ENCODE measurements at places on chromosomes 11 and 22.

- peak; percentile 81 for DNase-seq
These were observed 4.4 kb downstream of the SLC2A11 start for GRCh38 chr22:23862103-23862502.

DNA sequence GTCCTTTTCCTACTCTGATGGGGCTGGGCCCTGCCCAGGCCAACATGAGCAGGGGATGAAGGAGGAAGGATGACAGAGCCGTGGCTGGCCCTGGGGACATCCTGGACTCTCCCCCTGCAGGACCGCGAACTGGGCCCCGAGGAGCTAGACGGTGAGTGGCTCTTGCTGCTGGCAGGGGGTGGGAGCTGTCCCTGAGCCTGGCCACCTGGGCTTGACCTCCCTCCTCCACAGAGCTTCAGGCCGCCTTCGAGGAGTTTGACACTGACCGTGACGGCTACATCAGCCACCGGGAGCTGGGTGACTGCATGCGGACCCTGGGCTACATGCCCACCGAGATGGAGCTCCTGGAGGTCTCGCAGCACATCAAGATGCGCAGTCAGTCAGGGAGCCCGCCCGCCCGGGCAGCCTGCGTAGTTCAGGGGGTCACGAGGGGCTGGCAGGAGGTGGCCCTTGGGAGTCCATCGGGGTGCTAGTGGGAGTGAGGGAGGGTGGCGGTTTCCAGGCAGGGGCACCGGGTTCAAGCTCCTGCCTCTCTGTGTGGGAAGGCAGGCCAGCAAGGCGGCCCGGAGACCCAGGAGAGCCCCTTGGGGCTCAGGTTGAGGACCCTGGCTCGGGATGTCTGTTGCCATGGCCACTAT is 1.0 kb downstream of the CABP4 start:
- no peak for DNase-seq

DNA sequence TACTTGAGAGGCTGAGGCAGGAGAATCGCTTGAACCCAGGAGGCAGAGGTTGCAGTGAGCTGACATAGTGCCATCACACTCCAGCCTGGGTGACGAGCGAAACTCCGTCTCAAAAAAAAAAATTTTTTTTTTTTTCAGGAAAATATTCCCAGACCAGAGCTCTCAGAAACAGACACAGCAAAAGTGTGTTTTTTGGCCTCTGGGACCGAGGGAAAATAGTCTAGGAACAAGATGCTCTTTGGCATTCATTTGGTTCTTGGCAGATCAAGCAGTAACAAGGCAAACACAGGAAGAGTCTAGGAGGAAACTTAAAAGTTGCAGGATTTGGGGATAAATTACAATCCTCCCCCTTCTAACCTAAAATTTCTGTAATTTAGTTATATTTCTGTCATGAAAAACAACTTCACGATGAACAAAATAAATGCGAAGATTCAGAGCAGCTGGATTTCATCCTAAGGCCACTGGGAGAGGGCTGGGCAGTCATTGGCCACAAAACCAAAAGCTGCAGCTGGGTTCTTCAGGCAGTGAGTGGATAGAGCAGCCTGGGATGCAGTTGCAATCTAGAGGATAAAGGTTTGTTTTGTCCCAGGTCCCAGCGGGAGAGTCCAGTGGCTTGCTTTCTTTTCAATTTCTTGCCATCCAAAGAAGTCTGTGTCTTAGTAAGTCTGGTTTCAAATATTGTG is 19.7 kb downstream of the ATG16L2 start:
- no peak for DNase-seq

DNA sequence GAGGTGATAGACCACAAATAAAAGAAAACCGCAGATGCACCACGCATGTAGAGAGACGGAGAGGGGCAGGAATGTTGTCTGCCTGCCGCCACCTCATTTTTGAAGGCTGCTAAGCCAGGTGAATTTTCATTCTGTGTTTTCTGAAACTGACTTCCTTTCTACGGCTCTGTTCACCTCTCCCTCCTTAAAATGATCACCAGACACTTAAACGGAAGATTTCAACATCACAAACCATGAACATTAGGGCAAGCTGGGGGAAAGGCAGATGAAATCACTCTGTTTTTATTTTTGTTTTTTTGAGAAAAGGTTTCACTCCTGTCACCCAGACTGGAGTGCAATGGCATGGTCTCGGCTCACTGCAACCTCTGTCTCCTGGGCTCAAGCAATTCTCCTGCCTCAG is 232.4 kb downstream of the MIAT start:
- DNase-seq: no peak

DNA sequence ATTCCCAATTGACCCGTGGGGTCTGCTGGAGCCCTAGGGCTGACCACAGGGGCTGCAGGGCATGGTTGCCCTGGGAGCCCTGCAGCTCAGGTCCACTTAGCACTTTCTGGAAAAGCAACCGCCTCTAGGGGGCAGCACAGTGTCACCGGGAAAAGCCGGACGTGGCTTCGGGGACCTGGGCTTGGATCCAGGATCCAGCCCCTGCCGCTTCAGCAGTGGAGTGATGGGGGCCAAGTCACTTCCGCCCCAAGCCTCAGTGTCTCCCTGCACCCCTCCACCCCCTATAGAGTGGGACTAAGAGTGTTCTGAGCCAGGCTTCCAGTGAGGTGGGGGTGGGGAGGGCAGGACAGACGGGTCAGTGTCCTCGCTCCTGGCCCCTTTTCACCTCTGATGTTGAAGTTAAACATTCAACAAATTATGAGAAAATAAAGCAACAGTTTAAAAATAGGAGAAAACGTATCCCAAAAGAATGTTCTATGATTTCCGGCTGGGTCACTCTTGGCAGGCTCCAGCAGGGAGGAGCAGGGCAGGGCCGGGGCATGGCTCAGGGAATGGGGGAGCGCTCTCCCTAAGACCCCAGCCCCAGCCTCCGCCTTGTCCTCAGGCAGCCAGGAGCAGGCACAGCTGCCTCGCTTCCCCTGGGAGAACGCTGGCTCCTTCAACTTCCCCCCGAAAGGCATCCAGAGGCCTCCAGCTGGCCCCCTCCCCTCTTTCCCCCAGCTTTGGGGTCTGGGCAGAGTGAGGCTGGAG is 96.5 kb upstream of the FGF3 start:
- peak; percentile 82 for DNase-seq

GRCh38 chr22:30803679-30804078 is 109.0 kb downstream of the OSBP2 start:
- DNase-seq: no peak

DNA sequence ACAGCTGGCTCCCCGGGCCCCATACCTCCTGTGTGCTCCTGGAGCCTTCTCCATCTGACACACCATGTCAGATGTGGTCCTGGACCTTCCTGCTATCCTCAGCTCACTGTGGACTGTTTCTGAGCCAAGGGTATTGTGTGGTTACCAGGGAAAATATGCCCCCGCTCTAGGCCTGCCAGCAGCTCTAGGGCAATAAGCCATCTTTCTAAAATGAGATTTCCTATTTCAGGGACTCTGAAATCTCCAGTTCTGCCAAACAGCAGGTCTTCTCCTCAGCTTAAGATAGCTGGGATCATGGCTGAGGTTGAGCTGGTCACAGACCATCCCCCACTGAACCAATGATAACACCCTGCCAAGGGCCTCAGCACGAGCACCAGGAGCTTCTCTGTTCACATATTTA is 227.6 kb downstream of the ST3GAL4 start:
- DNase-seq: no peak

DNA sequence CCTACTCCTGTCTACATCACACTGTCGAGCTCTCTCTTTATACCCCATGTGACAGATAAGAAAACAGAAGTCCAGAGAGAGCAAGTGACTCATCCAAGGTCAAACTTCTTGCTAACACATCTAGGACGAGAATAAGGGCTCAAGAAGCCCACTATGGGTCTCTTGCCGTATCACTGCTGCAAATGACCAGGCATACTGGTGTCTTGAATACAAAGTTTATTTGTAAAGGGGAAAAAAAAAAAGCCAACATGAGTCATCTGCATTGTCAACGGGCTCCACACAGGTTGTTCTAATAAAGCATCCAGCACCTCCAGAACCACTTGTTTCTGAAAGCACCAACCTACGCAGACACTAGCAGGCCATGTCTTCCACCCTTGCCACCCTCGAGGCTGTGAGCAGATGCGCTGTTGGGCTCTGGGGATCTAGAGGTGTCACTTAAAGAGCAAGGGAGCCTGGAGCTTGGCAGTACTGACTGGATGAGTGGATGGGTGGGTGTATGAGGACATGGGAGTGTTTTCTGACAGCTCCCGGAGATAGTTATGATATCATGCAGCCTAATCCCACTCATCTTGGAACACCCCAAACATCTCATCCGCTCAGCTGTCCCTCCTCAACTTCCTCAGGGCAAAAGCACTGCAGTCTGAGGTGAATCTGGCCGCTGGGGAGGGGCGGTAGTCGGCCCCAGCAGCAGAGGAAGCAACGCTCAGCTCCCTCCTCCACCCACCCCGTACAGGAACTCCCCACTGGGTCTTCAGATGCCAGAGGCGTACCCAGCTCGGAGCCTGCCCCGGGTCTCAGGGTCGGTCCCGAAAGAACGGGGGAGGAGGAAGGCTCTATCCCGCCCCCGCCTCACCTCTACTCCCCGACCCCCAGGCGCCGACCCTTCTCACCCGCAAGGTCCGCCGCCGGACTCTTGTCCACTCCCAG is 1.0 kb downstream of the SMCO4 start:
- peak; percentile 55 for DNase-seq

GRCh38 chr11:130476922-130477491 is 28.6 kb downstream of the ADAMTS15 start:
- DNase-seq: no peak

GRCh38 chr11:130206141-130206540 is 46.6 kb downstream of the ST14 start:
- no peak for DNase-seq

DNA sequence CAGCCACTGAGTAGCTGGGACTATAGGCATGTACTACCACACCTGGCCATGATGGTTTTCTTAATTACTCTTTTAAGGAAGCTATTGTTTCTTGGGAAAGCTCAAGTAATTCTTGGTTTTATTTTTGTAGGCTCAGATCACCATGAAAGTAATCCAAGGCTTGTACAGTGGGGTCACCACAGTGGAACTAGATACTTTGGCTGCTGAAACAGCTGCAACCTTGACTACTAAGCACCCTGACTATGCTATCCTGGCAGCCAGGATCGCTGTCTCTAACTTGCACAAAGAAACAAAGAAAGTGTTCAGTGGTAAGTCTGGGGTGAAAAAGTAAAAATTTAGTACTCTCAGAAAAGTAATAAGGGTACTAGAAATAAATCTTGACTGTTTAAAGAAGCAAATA is 11.3 kb downstream of the RRM1 start:
- DNase-seq: no peak

GRCh38 chr22:48287031-48287430 is 1524.6 kb downstream of the TBC1D22A start:
- no peak for DNase-seq

DNA sequence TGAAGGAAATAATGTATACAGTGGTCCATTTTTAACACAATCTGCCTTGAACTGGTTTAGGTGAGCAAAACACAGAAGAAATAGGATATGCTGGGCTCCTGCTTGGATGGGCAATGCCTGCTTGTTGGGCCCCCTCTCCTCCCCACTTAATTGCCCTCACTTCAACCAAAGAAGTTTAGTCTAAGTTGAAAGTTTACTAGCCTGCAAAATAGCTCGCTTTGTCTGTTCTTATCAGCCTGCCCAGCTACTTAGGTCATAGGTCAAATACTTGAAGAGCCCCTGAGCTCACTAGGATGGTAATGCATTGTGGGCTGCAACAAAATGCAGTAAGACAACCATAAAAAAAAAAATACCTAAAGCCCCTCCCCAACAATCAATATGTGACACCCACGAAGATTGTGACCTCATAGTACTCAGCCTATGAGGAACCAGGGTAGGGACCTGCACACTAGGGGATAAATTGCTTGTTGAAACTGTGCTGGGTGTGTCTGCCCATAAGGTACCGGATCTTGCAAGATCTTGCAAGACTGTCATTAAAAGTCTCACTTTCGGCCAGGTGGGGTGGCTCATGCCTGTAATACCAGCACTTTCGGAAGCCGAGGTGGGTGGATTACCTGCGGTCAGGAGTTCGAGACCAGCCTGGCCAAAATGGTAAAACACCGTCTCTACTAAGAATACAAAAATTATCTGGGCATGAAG is 10.9 kb downstream of the DRICH1 start:
- DNase-seq: no peak

GRCh38 chr11:68146704-68147474 is 25.7 kb upstream of the CHKA start:
- DNase-seq: peak; percentile 94

DNA sequence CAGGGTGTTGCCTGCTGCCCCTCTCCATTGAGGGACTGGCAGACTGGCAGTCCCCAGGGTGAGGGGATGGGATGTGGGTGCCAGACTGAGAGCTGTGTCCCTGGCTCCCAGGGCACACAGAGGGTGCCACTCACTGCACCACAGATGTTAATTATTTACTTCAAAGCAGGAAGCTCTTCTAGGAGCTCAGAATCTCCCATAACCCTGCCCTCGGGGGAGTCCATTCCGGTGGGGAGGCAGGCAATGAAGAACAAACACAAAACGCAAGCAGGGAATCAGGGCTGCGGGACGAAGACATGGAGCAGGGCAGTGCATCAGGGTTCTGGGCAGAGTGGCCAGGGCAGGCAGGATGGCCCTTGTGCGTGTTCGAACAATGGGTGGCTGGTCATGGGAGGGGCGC is 24.4 kb upstream of the FLRT1 start:
- DNase-seq: no peak

GRCh38 chr22:37623075-37624016 is 14.7 kb downstream of the GGA1 start:
- DNase-seq: peak; percentile 77

DNA sequence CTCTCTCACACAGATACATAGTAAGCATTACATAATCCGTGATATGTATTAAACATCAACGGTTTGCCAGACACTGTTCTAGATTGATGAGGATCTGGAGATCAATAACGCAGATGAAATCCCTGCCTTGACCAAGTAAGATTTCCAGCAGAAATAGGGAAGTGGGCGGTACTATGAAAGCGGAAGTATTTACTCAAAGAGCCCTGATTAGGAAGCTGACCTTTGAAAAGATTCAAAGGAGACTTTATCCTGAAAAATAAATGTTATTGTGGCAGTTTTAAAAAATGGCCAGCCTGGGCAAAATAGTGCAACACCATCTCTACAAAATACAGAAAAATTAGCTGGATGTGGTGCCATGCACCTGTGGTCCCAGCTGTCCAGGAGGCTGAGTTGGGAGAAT is 26.8 kb downstream of the GAB2 start:
- no peak for DNase-seq

DNA sequence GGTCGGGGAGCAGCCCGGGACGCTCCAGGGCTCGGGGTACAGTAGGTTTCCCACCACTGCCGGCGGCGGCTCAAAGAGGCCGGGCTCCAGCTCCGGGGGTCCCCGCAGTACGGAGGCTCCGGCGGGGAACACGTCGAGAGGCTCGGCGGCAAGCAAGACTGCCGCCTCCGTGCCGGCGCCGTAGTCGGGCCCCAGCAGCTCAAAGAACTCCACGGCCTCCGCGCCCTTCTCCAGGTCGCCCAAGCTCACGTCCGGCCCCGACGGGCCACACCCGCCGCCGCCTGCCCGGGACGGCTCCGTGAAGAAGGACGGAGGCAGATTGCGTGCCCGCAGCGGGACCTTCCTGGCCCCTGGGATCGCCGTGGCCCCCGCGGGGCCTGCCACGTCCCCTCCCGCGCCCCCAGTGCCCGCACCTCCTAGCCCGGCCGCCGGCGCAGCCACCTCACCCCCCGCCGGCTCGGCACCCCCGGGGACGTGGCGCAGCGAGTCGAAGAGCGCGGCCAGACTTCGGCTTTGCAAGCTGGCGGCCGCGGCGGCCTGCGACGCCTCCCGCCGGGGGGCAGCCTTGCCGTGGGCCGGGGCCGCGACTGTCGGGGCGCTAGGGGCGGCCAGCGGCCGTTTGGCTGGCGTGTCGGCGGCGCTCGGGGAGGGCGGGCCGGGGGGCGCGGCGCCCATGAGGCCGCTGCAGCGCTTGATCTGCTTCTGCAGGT is 775 bp downstream of the FAM181B start:
- DNase-seq: peak; percentile 21

All from hematopoietic multipotent progenitor cell treated with erythropoietin and hydrocortisone succinate and interleukin-3 and kit ligand, for 6 days (in vitro differentiated cells).